Aorta (tissue), 5 donors: ENCODE measurements at places on chromosomes 7 and 10.

DNA sequence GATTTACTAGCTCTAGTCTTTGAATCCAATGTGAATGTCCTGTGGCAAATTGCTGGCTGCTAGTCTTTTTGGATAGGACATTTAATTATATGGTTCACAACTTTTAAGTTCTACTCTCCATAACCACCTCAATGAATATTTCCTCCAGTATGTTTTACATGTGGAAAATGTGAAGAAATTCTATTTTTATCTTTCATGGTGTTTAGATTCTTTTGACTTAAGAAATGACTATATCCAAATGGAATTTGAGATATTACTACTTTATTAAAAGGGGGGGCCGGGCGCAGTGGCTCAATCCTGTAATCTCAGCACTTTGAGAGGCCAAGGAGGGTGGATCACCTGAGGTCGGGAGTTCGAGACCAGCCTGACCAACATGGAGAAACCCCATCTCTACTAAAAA lies 202.0 kb downstream of the ARL4A start:
- no peak for DNase-seq
- no peak overlapping the region for H3K27ac ChIP-seq
- no peaks in the 10 kb centered on the region for H3K4me1 ChIP-seq
- no peaks in the 10 kb centered on the region for H3K27me3 ChIP-seq
- H3K36me3 ChIP-seq: no peaks in the 10 kb centered on the region

DNA sequence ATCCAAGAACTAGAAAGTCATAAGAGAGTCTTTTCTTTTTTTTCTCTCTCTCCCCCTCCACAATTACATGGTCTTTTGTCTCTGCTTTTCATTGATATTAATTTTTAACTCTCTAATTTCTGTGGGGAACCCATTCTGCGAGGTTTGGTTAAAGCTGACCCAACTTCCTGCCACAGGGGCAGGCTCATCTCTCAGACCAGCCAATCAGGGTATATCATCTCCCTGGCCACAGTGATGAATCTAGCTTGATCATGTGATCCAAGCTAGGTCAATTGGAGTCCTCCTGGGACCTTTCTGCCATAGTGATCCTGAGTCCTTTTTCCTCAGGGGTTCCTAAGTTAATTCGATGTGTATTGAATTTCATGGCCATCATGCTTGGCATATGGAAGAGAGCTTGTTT lies 38.0 kb upstream of the TRUB1 start:
- H3K36me3 ChIP-seq: no peaks in the 10 kb centered on the region
- H3K27me3 ChIP-seq: no peaks in the 10 kb centered on the region
- no peak for DNase-seq
- H3K4me1 ChIP-seq: no peaks in the 10 kb centered on the region

GRCh38 chr10:12980713-12981306 lies 20.7 kb downstream of the CCDC3 start:
- H3K4me1 ChIP-seq: peaks cover 3% of the 10 kb centered on the region
- no peak overlapping the region for H3K27ac ChIP-seq
- no peak overlapping the region for H3K4me3 ChIP-seq
- DNase-seq: no peak
- H3K27me3 ChIP-seq: no peaks in the 10 kb centered on the region
- H3K36me3 ChIP-seq: no peaks in the 10 kb centered on the region

DNA sequence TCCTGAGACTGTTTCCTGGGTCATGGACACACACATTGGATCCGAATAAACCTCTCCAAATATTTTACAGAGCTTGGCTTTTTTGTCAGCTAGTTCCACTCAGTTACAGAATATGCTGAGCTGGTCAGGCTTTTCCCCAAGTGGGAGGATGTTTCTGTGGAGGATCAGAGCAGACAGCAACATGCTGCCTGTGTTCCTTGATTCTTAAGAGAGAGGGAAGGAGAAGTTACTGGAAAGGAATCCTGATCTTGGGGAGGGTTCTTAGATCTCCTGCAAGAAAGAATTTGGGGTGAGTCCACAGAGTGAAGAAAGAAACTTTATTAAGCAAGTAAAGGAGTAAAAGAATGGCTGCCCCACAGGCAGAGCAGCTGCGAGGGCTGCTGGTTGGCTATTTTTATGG lies 76.8 kb upstream of the RPA3 start:
- peaks cover 1% of the 10 kb centered on the region for H3K36me3 ChIP-seq
- H3K4me1 ChIP-seq: no peaks in the 10 kb centered on the region
- H3K27ac ChIP-seq: no peak overlapping the region
- no peaks in the 10 kb centered on the region for H3K27me3 ChIP-seq
- no peak for DNase-seq

GRCh38 chr7:158020706-158021095 lies 566.9 kb downstream of the PTPRN2 start:
- no peak overlapping the region for H3K4me3 ChIP-seq
- no peaks in the 10 kb centered on the region for H3K4me1 ChIP-seq
- no peaks in the 10 kb centered on the region for H3K27me3 ChIP-seq
- no peaks in the 10 kb centered on the region for H3K36me3 ChIP-seq

- H3K27me3 ChIP-seq: no peaks in the 10 kb centered on the region
- no peak overlapping the region for H3K4me3 ChIP-seq
- DNase-seq: no peak
- H3K4me1 ChIP-seq: no peaks in the 10 kb centered on the region
- no peak overlapping the region for H3K27ac ChIP-seq
- no peaks in the 10 kb centered on the region for H3K36me3 ChIP-seq
These were observed 527.6 kb upstream of the SORCS1 start for GRCh38 chr10:107692072-107692471.
